Naive thymus-derived CD4-positive, alpha-beta T cell (primary cell): ENCODE measurements at places on chromosomes 7 and 10.

DNA sequence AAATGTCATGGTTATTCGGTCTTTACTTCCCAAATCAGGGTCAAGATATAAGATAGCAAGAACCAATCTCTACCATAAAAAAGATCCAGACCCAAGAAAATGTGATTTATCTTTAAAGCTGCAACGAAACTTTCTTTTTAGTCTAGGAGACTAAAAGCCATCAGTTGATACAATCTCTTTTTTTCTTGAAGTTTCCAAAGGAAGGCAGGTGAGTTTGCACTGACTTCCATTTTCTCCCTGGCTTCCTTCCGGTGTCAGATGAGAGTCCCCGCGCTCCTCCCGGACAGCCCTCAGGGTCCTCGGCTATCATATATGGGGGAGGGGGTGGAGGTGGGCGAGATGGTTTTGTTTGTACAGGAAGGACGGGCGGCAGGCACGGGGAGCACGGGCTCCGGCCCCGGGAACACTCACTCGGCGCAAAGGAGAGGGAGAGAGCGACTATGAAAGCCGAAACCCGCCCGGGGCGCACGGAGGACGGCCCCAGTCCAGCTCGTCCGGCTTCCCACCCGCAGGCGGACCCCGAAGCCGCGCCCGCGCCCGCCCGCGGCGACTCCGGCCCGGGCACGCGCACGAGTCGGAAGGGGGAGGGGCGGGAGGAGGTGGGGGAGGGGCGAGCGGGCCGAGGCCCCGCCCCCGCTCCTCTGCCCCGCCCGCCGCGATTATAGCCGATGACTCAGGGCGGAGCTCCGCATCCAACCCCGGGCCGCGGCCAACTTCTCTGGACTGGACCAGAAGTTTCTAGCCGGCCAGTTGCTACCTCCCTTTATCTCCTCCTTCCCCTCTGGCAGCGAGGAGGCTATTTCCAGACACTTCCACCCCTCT lies at the start of gene BAG3:
TSS of gene BAG3 (plus strand) at position 689 of the 822 bp plus-strand sequence. CDS start 296 bp downstream, outside the sequence.
- DNase-seq, result peak; percentile 84

DNA sequence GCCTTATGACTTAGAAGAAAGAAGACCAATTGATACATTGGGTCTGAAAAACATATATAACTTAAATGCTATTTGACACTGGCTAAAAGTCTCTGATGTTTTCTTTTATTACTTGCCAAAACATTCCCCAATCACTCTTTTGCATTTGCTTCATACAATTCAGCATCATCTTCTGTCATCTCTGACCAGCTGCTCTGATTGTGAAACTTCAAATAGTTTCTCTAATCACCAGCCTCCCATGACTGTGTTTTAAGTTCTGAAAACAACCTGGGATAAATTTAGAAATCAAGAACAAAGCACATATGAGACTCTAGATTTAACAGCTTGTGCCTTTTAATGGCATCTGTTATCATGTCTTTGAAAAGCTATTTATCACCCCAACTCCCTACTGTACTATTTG lies 208.4 kb upstream of the KCND2 start:
- no peak for DNase-seq

GRCh38 chr7:157357129-157358040 lies 20.6 kb downstream of the DNAJB6 start:
- no peak for DNase-seq

GRCh38 chr7:27174874-27175625 lies 930 bp upstream of the HOXA10 start:
- DNase-seq, result no peak

DNA sequence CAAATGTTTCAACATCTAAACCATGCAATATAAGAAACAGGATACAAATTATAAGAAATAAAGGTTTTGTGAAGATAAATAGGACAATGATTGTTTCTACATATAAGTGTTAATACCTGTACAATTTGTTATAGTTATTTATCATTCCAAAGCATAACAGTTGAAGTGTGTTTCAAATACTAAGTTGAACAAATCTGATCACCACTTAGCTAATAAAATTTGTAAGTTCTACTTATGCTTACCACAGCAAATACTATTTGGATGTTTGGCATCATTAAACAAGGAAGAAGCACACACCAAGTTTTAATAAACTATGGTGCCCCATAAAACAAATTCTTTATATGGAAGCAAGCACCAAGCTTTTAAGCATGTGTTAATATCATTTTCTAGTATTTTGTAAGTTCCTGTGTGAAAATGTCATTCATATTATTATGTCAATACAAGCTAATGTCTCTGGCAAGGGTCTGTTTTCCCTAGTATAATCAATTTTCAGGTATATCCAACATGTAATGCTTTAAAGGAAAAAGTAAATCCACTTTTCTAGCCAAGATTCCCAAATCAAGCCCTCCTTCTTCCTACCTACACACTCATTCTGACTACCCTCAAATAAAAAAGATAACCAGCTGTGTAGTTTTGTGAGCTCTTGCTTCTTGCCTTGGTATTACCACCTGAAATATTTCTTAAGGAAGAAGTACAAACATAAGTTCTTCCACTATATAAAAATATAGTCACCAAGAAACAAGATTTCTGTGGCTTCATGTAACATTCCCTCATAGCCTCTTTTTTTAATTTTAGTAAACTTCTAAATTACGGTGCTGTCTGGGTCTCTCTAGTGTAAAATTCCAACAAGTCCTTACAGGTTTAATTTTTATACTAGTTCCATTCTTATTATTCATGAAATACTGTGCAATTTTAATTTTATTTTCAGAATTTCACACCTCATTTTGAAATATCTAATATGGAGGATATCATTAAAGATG lies 9.2 kb downstream of the SKAP2 start:
- DNase-seq, result no peak

DNA sequence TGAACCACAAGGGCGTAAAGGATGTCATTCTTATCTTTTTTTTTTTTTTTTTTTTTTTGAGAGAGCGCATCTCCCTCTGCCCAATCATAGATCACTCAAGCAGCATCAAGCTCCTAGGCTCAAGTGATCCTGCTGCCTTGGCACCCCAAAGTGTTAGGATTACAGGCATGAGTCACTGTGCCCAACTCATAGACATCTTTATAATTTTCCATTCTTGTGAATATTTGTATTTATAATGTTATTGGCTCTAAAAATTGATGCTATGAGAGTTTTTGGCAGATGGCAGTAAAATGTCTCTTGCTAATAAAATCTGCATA lies 128.7 kb downstream of the AKR1D1 start:
- DNase-seq, result no peak

DNA sequence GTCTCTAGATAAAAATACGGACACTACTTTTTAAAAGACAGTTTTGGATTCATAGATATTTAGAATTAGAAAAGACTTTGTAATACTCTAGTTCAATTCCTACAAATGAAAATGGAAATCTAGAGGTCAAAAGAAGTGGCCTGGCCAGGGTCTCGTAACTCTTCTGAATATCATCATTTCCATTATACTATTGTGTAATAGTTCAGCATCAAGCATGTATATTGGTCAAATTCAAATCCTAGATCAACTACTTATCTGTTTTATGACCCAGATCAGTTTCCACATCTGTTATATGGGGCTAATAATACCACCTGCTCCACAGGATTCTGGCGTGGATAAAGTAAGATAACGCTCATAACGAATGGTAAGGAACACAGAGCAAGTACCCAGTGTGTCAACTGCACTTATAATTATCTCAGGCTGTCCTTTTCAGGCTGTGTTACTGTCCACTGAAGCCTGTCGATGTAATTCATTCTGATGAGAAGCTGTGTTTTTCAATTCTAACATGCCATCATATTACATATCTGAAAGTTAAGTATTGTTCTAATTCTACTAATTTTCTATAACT lies 54.3 kb downstream of the ARHGAP21 start:
- DNase-seq, result no peak

DNA sequence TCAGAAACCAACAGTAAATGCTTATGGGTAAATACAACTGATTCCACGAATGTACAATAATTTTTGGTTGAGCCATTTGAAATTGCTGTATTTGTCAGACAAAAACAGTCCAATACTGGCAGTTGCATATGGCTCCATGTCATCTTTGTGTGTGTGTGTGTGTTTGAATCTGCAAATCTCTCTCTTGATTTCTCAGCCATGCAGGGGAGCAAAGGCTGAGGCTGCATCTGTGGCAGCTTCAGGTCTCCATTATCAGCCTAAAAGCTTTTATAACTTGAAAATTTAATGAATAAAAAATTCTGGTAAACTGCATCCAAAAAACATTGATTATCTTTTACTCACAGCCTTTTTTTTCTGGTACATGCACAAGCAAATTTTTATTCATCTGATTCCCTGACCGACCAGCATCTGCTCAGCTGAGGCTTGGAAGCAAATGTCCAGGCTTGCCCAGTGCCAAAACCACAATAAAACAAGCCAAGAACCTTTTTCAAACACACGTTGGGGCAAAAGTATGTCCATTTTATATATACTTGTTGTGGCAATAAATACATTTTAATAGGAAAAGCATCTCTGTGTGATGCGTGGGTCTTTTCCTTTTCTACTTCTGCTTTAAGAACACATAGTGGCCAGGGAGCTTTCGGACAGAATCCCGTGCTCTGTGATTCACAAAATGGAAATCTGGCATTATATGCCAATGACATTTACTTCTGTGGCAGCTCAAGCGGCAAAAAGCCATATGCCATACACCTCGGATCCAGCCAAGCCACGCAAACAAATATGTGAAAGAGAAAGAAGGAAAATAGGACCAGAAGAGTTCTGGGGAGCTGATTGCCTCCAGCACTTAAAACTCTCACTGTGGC lies 275.6 kb upstream of the AOAH start:
- DNase-seq, result no peak

DNA sequence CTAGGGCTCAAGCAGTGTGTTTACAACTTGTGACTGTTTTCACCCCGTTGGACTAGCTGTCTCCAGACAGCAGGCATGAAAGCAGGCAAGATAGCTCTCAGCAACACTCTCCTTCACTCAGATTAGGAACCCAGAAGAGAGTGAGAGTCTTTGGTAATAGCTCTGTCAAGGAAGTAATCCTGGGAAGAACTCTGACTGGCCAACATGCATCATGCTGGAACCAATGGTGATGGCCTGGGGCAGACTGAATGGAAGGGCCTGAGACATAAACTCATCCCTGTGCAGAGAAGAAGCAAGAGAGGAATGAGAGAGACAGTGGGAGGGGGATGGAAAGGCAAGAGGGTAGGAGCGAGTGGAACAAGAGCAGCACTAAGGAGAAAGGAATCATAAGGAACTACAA lies 48.9 kb downstream of the AKR1D1 start:
- no peak for DNase-seq

GRCh38 chr7:116630932-116631671 lies 40.9 kb upstream of the MET start:
- DNase-seq, result no peak

DNA sequence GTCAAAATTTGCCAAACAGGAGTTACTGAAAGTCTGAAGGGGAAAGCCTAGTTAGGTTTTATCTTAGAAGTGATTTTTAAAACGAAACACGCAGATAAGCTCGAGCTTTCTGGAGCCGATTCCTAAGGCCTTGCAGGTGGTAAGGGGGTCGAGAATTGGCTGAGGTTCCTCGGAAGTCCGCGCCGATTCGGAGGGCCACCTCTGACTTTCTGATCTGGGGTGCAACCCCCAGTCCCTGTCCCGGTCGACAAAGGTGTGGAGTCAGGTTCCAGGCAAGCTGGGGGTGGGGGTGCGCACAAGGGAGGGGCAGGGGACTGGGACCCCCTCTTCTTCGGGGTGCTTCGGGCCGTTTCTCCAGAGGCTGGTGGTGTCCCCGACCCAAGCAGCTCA lies 701 bp upstream of the CUL1 start:
- peak; percentile 28 for DNase-seq

GRCh38 chr10:94038024-94038423 lies 44.3 kb downstream of the PLCE1 start:
- no peak for DNase-seq

GRCh38 chr7:144818511-144818910 lies 17.3 kb downstream of the TPK1 start:
- no peak for DNase-seq

DNA sequence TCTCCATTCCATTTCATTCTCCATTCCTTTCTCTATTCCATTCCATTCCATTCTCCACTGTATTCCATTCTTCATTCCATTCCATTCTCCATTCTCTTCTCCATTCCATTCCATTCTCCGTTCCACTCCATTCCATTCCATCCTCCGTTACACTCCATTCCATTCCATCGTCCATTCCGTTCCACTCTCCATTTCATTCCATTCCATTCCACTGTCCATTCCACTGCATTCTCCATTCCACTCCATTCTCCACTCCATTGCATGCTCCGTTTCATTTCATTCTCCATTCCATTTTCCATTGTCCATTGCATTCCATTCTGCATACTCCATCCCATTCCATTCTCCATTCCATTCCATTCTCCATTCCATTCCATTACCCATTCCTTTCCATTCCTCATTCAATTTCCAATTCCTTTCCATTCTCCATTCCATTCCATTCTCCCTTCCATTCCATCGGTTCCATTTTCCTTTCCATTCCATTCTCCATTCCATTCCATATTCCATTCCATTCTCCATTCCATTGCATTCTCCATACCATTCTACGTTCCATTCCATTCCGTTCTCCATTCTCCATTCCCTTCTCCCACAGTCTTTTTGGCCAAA lies 78.3 kb downstream of the NSUN6 start:
- DNase-seq, result no peak

- no peak for DNase-seq
Observed at GRCh38 chr10:88963318-88963717, 10.7 kb upstream of the ACTA2 start.

DNA sequence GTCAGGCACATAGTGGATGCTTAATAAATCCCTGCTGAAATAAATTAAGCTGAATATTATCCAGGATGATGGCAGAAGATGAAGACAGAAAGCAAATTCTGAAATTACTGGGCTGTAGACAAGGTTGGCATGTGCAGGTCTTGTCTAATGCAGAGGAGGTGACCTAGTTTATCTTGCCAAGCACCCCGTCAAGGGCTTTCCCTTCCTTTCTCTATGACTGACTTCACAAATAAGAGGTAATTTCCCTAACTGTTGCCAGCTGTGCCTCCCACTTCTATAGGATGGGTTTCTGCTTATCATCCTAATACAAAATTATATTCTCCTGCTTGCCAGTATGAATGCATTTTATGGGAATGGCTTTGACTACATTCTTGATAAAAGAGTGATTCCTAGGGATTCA lies 38.0 kb downstream of the LHFPL3 start:
- no peak for DNase-seq

- no peak for DNase-seq
Observed at GRCh38 chr7:90788052-90788451, 191.9 kb downstream of the CDK14 start.

DNA sequence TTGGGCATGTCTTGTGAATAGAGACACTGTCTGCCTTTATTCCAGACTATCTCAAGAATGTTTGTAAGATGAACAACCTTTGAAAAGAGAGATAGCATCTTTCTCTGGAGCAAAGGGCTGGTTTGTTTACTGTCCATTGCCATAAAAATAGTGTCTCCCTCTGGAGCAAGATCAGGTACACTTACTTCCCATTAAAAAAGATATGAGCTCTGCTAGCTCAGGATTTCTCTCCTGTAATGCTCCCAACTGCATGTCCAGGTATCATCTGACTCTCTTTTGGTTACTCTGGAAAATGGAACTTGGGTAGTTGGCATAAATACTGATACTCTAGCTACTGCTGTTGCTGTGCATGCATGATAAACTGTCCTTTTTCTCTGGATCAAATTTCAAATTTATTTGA lies 381.1 kb downstream of the TFEC start:
- no peak for DNase-seq
